Smooth muscle cell of bladder (primary cell): ENCODE measurements at places on chromosomes 11 and 22. TPM values are rescaled to one million over a fixed set of nuclear protein-coding genes. Genes with fewer than 3 reads are reported as not detected.

The TRIM48 gene
- not detected in 2 replicates for total RNA-seq

The APOL5 gene
- not detected in 2 replicates for total RNA-seq

The LRFN4 gene
- 6.5 and 10.7 TPM in 2 replicates for total RNA-seq

The MRGPRE gene
- total RNA-seq: not detected in 2 replicates

The CADM1 gene
- total RNA-seq: 1.9 and 2.1 TPM in 2 replicates

The SPTBN2 gene
- 0.43 and 1.1 TPM in 2 replicates for total RNA-seq

The ZP1 gene
- 0.55 and 1.00 TPM in 2 replicates for total RNA-seq

The CBLIF gene
- total RNA-seq: not detected in 2 replicates

The CCDC89 gene
- 3.3 and 4.3 TPM in 2 replicates for total RNA-seq

The DMC1 gene
- 2.7 and 3.1 TPM in 2 replicates for total RNA-seq

The KDM4D gene
- total RNA-seq: 0.37 and 0.43 TPM in 2 replicates

The C11orf65 gene
- total RNA-seq: 0.83 and 1.3 TPM in 2 replicates

The APOBEC3H gene
- 0.18 and 0.28 TPM in 2 replicates for total RNA-seq

The GSTT2B gene
- total RNA-seq: 7.0 and 7.2 TPM in 2 replicates

The GRM5 gene
- under 0.01 TPM in 1 of 2 replicates, not detected in the other for total RNA-seq

The BID gene
- 26.1 and 26.3 TPM in 2 replicates for total RNA-seq

The SCARF2 gene
- total RNA-seq: 18.8 and 28.3 TPM in 2 replicates

The OTOG gene
- total RNA-seq: not detected in 2 replicates

The MUC2 gene
- not detected in 2 replicates for total RNA-seq

The FADS2 gene
- total RNA-seq: 319 and 396 TPM in 2 replicates

The IFITM10 gene
- 0.28 and 0.65 TPM in 2 replicates for total RNA-seq

The PNPLA3 gene
- 4.5 and 7.5 TPM in 2 replicates for total RNA-seq

The P2RX3 gene
- total RNA-seq: not detected in 2 replicates

The SLC36A4 gene
- total RNA-seq: 6.1 and 7.5 TPM in 2 replicates

The LDHA gene
- 473 and 711 TPM in 2 replicates for total RNA-seq

The NRIP3 gene
- total RNA-seq: 7.0 and 8.0 TPM in 2 replicates

The TRIM29 gene
- 0.57 and 1.1 TPM in 2 replicates for total RNA-seq

The ALDH3B1 gene
- total RNA-seq: 24.9 and 28.6 TPM in 2 replicates

The PAMR1 gene
- total RNA-seq: 499 and 594 TPM in 2 replicates

The KRTAP5-11 gene
- total RNA-seq: not detected in 2 replicates

The MRGPRX3 gene
- not detected in 2 replicates for total RNA-seq

The NAALAD2 gene
- 0.14 and 0.28 TPM in 2 replicates for total RNA-seq

The GRIK4 gene
- 0.09 and 0.14 TPM in 2 replicates for total RNA-seq

The KCNK4 gene
- total RNA-seq: not detected in 2 replicates

The ANO3 gene
- total RNA-seq: 0.28 and 0.55 TPM in 2 replicates

The CLDN5 gene
- 0.28 and 2.5 TPM in 2 replicates for total RNA-seq

The APIP gene
- total RNA-seq: 25.9 and 29.4 TPM in 2 replicates

The KLHL35 gene
- 2.4 and 3.0 TPM in 2 replicates for total RNA-seq
